ENCODE measurements at places on chromosomes 16 and 17.

- DNase-seq = no peak
Measured at GRCh38 chr16:15811481-15812400, 45.1 kb downstream of the MYH11 start.

GRCh38 chr16:4613636-4614570, 785 bp downstream of the UBALD1 start:
- no peak for DNase-seq

DNA sequence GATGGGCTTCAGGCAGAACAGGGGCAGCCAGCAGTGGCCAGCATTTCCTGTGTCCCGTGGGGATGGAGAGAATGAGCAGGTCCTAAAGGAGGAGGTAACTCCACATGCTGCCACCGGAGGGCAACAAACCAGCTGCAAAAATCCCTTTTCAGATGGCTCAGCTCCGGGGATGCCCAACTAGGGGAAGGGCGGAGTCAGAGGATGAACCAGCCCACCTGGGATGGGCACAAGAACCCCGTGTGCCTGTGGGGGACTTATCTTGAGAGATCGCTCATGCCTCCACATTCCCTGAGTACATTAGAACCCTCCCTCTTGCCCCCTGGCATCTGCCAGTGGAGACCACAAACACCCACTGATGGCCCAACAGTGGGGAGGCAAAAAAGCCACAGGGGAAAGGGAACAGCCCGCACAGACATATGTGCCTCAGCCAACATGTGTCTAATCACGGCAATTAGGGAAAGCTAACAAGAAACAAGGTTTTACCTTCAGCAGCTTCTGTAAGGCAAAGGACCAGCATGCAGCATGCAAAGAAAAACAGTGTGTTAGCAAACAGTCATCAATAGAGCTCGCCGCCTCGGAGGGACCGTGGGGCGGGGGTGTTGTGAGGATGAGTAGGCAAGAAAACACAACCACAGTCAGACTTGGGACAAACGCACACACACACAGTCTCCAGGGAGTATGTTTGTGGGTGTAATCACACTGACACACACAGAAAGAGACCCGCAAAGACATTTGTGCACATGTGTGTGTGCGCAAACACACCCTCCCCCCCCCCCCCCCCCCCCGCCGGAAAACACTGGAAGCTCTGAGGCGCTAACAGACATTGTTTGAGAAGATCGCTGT, 64.0 kb downstream of the MYO18A start:
- DNase-seq = no peak

DNA sequence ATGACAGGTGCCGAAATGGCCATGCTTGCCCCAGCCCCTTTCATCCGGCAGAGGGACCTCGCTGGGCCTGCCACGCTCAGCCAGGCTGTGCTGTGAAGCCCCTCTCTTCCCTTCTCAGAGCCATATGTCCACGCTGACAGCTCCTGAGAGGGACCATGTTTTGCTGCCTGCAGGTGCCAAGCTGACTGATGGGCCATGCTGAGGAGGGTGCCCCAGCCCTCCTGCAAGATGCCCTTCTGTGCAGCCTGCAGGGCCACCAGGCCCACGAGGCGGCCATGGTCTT, 33.1 kb upstream of the CDH15 start:
- no peak for DNase-seq
